ENCODE measurements at places on chromosomes 7 and 10.

- no peak for DNase-seq
Observed at GRCh38 chr10:52805414-52806285, 33.1 kb upstream of the MBL2 start.

GRCh38 chr10:96097865-96098264, 32.2 kb upstream of the ZNF518A start:
- no peak for DNase-seq

GRCh38 chr7:135434047-135434446, 75.9 kb downstream of the CNOT4 start:
- no peak for DNase-seq

DNA sequence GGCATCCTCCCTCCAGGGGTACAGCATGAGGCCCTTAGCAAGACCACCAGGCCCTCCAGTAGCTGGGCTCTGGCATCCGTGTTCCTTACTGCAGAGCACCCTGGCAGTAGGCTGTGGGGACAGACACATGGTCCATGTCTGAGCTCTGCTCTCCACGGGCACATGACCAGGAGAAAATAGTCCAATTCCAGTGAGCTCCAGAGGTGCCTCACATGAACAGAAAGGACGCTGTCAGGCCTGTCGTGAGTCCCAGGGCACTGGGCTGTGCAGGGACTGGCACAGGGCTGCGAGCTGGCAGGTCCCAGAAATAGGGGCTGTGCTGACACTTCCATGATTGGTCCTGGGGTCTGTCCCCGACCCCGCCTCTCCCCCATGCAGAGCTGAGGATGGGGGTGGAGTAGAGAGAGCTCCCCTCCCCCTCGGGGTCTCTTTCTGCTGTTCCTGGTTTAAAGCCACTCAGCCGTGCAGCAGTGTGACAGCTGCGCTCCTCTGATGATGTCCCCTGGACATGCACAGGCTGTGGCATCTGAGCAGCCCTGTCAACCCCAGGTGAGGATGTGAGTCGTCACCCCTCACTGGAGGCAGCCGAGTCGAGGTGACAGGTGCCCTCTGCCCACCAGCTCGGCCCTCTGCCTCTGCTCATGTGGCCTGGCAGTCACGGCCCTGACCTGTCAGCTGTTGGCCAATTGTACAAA, 25.2 kb upstream of the ZNF488 start:
- DNase-seq: no peak

DNA sequence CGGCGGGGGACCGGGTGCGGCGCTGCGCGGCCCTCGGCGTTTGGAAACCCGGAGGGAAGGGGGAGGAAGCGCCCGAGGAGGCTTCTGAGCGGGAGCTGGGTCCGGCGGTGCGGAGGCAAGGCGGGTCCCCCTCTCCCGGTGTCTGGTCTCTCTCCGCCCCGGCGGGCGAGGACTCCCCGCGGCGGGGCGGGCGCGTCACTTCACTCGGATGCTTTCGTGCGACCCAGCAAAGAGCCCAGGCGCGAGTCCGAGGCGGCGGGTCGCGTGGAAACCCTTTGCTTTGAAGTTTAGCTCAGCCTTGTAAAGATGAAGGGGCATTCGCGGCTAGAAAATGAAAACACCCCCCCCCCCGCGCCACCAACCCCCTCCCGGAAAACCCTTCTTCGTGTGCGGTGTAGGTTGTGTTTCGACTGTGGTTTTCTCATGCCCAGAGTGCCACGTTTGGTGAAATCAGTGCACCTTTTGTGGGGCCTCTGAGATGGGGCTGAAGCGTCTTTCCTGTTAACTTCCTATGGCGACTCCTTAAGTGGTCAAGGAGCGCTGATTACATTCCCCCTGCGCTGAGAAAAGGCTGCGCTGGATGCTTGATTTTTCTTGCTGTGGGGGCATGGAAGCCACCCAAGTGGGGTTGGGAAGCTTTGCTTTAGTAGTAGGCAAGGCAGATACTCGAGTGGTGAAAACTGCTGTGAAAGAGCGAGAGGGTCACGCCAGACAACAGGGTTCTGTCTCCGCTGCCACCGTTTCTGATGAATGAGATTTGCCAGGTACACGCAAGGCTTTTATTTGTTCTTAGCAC, 876 bp downstream of the GNAI1 start:
- peak; percentile 29 for DNase-seq

DNA sequence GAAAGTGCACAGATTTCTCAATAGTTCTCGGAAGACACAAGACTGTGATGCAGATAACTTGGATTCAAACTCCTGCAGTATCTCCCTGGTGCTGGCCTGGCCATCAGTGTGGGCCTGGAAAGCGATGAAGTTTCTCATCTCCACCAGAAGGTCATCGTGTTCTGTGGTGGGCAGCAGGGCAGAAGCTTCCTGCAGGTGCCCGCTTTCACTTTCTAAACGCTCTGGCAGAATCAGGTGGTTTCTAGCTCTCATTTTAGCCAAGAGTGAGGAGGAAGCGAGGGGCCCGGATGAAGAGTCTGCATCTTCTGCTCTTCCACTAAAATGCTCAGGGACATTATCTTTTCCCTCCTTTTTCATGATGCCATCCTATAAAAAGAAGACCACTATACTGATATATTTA, 63.0 kb upstream of the DRGX start:
- DNase-seq: no peak

GRCh38 chr10:24727786-24728185, 4.1 kb upstream of the ARHGAP21 start:
- DNase-seq: peak; percentile 30

GRCh38 chr10:119105155-119105554, 1.2 kb downstream of the DENND10 start:
- no peak for DNase-seq

DNA sequence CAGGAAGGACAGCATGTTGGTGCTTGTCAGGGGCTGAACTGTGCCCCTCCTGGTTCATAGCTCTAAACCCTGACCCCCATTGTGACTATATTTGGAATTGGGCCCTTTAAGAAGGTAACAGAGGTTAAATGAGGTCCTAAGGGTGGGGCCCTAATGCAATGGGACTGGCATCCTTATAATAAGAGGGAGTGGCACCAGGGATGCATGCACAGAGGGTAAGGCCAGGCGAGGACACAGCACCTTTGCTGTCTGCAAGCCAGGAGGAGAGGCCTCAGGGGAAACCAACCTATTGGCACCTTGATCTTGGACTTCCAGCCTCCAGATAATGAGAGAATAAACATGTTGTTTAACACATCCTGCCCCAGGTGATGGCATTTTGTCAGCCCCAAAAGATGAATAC, 61.3 kb upstream of the EBF3 start:
- DNase-seq: no peak

DNA sequence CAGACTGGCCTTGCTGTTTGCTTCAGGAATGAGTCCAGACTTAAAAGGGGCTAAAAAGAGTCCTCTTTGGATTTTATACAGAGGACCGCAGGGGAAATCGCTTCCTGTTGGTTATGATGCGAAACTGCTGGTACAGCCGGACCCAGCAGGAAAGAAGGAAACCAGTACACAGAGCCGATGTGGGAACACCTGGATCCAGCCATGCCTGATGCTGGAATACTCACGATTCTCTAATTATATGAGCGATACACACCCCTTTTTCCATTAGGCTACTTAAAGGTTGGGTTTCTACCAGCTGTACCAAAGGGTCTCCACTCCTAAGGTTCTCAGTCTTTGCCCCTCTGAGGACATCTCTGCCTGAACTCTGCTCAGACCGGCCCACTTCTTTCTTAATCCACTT, 27.7 kb downstream of the ZNF777 start:
- no peak for DNase-seq

DNA sequence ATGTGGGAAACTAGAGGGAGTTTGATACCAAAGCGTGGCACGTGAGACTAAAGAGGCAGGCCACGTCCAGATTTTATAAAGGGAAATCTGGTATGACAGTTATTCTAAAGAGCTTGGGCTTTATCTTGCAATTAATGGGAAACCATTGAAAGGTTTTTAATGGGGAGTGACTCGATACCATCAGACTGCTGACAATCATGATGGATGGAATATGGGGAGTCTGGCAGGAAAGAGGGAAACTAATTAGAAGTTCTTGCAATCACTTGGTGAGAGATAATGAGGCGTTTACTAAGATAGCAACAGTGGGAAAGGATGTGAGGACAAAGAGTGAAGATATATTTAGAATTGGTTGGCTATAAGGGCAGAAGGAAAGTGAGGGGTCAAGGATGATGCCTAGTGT, 94.0 kb downstream of the MBL2 start:
- DNase-seq: no peak

- peak; percentile 30 for DNase-seq
Observed at GRCh38 chr10:79260811-79261740, 86.2 kb upstream of the PPIF start.

DNA sequence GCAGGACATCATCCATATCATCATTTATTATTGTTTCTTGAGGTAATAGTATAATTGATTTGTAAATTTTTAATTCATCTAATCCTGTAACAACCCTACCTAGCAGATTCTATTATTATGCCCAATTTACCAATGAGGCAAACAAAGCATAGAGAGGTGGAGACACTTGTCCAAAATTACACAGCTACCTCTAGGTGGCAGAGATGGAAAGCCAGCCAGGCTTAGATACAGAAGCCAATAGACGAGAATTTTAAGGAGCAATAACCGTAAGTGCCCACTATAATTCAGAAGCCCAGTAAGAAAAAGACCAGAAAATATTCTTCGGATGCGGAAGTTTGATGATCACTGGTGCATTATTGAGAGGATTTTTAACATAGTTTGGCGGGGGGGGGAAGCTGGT, 54.0 kb downstream of the ANK3 start:
- no peak for DNase-seq

DNA sequence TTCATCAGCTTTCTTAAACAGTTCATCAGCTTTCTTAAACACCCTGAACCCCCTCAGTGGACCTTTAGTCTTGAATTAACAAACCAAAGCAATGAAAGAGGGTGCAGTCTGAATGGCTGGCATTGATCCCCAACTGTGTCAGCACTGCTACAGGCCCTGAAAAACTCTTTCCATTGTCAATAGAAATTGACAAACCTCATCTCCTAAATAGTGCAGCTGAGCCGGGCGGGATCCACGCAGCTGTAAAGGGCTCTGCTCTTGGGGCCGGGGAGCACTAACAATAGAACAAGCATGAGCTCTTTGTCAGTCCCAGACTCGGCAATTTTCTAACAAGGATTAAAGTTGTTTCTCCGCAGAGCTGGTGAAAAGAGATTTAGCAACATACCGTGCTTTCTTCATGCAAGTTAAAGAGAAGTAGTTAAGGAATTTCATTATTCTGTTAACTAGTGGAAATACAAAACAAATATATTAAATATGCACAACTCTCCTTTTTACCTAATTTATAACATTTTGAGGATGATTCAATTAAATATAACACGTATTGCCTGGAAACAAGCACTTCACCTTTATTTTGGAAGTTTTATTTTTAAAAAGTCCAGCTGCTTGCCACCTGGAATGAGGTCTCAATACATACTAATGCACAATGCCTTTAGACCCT, 24.7 kb upstream of the FEZF1 start:
- DNase-seq: no peak

DNA sequence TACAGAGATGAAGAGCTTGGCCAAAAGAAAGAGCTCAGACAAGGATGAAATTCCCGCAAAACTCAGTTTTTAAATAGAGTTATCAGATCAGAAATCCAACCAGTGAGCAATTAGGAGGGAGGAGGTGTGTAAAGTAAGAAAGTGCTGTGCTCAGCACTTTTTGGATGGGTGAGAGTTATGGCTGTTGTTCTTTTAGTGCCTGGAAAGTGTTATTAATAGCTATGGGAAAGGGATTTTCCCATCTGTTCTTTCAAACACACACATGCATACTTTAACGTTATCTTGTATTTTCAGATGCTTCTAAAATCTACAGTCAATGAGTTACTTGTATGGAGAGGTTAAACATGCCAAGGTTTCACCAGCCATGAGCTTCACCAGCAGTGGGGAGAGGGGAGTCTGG, 107.3 kb upstream of the TMEM72 start:
- peak; percentile 28 for DNase-seq

DNA sequence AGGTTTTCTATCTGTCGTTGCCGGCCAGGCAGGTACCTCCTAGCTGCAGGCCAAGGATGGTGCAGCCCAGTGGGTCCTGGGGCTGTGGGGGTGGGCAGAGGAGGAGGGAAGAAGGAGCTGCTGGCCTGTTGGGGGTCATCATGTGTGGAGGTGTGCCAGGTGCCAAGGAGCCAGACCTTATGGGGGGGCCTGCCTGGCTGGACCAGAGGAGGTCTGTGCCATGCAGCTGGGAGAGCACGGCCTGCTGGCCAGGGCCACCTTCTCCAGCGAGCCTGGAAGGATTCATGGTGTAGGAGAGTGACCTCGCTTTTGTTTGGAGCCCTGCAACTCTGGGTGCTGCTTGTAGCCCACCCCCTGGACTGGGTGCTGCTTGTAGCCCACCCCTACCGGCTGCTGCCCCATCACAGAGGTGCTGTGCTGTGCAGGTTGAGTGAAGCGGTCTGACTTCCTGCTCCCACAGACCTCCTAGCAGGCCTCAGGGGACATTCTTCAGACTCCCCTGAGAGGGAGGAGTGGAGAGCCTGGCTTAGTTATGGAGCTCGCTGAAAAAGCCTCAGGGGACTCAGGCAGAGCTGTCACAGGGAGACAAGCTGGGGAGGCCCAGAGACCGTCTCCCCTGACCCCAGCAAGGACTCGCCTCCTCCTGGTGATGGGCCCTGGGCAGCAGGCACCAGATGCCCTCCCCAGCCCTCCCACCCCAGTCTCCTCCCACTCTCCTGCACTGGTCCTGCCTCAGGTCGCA, 67.7 kb upstream of the AQP1 start:
- DNase-seq: no peak

DNA sequence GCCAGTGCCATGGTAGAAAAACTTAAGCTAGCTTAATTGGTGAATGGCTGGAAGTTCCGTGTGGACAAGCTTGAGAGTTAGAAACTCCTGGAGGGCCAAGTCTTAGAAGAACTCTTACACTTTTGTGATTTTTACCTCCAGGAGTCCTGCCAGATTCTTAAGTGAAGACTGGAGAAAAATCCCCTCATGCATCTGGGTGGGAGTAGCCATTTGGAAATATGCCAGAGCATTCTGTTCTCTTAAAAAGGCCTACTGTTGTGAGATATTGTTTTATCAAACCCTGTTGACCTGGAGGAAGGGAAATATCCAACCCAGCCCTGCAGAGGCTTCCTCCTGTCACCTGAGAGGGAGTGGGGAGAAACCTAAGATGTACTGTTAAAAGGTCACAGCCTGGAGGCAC, 17.6 kb upstream of the MCM10 start:
- DNase-seq: peak; percentile 25

- DNase-seq: no peak
Observed at GRCh38 chr7:133186060-133186459, 66.8 kb upstream of the EXOC4 start.

DNA sequence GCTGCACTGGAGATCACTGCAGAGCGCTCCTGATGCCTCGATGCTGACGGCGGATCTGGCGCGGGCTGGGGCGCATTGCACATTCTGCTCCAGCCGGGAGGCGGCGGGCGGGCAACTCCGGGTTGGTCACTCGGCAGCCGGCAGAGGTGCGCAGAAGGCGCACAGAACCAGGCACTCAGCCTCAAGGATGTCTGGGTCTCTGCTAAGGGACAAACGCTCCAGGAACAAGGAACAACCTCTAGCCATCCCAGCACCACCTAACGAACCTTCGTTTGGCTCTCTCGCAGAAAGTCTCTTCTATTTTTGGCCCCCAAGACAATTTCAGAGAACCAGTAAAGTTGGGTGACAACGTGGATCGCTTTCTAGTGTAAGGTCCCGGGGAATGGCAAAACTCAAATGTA, 254.6 kb downstream of the OTUD1 start:
- DNase-seq: no peak

All from fibroblast of pulmonary artery (primary cell).